Activated CD4-positive, alpha-beta T cell treated with anti-CD3 and anti-CD28 coated beads for 1 hour (primary cell): ENCODE measurements at places on chromosomes 1 and 21.

DNA sequence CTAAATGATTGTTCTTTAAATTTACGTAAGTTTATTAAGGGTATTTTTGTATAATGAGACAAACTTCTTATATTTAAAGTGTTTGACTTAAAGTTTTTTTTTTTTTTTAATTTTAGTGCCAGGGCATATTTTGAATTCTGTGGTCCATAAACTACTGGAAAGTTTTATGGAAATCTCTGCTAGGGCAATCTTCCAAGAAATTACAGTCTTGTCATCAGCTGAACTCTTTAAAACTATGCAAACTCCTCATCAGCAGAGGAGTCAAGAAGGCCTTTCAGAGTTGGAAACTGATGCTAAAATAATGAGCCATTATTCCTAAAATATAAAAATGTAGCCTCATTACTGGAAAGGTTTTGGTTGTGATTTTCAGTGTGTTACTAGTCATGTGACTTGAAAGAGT, 1201.9 kb downstream of the BRINP3 start:
- no peak for DNase-seq

DNA sequence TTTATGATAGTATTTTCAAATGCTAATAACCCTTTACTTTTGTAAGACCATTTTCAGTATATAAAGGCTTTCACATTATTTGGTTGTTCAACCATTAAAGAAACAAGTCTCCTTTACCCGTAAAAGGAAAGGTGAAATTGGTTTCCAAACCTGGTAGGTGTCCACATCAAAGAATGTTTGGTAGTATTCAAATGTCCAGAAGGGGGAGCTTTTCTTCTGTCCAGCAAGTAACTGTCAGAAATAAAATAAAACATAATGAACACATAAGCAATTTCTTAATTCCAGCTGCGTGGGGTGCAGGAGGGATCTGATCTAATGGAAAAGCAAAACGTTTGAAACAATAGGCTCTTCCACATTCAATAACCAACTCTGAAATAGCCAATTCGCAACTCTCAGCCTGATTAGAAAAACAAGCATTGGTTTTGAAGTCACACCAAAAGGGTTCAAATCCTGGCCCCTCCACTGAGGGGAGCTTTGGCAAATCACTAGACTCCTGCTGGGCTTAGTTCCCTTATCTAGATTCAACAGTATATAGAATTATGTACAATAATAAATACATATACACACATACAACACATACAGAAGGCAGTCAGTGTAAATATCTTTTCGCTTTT, 11.0 kb downstream of the YIPF1 start:
- DNase-seq, result no peak

GRCh38 chr1:168634951-168635532, 58.6 kb downstream of the XCL1 start:
- no peak for DNase-seq

- no peak for DNase-seq
Measured at GRCh38 chr1:77316006-77316405, 34.2 kb downstream of the AK5 start.

GRCh38 chr1:224616756-224617409, 766 bp downstream of the CNIH3 start:
- no peak for DNase-seq

- DNase-seq, result no peak
Measured at GRCh38 chr1:56493826-56494225, 85.5 kb downstream of the PLPP3 start.

DNA sequence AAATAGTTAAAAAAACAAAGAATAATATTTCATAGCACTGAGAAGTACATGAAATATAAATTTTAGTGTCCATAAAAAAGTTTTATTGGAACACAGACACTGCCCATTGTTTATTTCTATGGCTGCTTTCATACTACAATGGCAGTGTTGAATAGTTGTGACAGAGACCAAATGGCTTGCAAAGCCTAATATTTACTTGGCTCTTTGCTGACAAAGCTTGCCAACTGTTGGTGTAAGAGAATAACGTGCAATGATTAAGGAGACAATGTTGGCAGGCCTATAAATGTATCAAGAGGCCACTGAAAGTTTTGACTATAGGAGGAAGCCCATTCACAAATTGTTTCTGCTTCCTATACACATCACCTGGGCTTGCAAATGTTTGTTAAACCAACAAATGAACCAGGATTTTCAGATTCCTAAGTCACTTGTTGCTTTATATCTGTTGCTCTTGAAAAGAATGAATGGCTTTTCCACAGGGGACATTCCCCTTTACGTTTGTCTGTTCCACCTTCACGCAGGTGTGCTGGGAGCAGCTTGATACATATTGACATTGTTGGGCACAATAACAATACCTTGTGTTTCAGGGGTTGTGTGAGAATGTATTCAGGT, 5.5 kb upstream of the ST6GALNAC3 start:
- DNase-seq, result no peak

DNA sequence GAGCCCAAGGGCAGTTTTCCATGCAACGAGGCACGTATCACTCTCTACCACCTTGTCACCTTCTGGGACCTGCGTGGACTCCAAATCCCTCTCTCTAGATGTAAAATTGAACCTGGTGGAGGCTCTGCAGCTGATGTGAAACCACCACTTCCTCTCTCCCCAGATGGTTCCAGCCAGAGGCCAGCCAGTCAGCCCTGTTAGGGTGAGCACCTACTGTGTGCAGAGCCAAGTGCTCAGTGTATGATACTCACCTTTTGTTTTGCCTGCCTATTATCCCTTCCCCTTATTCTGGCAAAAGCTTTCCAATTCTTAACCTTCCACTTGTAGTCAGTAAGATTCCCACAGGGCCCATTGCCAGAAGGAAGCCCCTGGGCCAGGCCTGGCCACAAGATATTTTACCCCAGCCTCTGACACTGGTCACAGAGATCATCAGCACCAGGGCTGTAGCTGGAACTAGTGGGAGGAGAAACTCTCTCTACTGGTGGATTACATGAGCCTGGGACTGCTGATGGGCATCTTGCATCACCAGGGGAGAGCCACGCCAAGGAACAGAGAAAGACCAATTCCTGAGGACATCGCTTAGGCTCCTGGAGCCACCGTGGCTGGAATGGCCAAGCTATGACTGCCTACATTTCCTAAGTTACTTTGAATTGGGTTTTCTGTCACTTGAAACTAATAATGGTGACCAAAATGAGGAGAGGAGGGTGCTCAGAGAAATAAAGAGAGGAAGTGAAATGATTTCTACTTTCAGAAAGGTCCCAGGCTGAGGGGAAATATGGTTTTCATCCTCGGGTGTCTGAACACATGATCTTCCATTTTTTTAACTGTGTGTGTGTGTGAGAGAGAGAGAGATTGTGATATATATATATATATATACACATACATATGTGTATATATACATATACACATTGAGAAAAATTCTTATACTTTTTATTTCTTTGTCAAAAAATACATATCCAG, 26.6 kb upstream of the RD3 start:
- no peak for DNase-seq

GRCh38 chr1:8516793-8517556, 199.1 kb downstream of the SLC45A1 start:
- no peak for DNase-seq

DNA sequence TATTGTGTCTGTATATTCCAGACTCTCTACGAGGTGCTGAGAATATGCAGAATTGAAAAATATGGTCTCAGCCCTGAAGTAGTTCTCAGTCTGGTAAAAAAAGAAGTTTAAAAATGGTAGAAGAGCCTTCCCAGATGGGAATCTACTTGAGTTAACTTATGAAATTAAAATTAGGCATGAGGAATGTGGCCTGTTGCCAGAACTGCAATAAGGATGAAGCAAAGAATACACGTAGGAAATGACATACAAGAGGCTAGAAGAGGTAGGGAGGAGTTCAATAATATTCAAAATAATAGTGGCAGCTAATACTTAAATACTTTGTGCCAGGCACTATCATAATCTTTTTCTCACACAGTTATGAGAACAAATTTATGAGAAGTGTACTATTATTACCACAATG, 6.3 kb downstream of the ASPM start:
- DNase-seq, result no peak

DNA sequence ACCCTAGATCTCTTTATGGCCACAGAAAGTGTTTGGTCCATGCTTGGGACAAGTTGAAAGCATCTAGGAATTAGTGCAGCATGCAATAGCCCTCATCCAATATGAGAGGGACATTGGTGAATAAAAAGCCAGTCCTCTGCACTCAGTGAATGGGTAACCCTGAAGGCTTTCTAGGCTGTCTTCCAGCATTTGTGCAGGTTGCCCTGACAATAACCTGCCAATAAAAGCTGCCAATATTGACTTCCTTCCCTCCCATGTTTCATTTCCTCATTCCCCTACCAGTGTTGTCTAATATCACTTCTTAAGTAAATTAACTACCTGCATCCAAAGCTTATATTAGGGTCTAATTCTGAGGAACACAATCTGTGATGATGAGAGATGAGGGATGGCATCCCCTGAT, 563.6 kb upstream of the NEGR1 start:
- DNase-seq, result no peak

DNA sequence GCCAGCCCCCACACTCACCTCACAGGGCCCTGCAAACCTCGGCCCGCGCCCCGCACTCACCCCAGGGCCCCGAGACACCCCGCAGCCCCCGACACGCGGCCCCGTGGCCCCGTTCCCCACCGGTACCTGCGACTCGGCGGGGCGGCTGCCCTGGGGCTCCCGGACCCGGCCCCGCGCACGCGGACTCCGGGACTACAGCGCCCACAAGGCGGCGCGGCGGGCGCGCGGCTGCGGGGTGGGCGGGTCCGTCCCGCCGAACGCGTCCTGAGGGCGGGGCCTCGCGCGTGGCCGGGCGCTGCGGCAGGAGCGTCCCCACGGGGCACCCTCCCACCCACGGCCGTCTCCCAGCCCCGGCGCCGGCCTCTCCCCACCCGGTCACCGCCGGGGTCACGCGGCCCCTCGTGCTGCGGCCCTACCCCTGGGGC, at the start of gene SLC19A1:
TSS of gene SLC19A1 (minus strand) at position 199 of the 425 bp plus-strand sequence. CDS start 4,481 bp downstream, outside the sequence.
- DNase-seq, result peak; percentile 59

- no peak for DNase-seq
Measured at GRCh38 chr1:93537924-93538323, 90.0 kb downstream of the FNBP1L start.

DNA sequence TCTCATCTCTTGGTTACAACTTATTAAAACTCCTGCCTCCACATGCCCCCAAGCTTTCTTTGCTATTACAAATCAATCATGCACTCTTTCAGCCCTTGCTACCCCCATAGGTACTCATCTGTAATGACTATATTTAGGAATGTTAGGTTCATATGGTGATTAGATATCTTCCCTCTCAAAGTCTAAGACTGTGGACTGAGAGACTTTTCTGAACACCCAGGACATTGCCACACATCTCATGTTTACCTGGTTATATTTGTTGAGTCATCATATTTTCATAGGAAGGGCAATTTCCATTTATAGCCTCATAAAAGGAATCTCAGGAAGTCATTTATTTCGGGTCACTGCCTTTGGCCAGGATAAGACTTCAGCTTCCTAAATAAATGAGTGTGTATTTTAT, 81.5 kb upstream of the LPGAT1 start:
- no peak for DNase-seq

DNA sequence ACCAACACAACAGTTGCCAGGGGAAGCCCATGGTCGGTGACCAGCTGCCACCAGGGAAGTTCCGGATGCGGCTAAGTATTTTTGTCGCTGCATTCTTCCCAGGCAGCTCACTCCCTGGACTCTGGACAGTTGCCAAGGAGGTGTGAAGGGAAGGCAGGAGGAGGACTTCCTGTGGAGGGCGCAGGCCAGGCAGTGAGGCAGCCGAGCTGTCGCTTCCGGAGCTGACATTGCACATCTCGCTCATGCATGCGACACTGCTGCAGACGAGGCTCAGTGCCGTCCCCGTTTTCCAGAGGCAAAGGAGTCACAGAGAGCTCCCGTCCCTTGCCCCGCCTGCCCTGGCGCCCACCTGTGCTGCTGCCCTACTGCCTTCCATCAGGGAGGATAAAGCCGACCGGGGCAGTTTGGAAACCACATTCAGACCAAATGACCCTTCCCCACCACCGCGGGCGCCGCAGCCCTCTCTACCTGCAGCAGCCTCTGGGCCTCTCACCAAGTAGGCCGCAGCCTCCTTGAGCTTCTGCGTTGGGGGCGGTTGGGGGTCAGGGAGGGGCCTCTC, 81.4 kb downstream of the NENF start:
- DNase-seq, result no peak

DNA sequence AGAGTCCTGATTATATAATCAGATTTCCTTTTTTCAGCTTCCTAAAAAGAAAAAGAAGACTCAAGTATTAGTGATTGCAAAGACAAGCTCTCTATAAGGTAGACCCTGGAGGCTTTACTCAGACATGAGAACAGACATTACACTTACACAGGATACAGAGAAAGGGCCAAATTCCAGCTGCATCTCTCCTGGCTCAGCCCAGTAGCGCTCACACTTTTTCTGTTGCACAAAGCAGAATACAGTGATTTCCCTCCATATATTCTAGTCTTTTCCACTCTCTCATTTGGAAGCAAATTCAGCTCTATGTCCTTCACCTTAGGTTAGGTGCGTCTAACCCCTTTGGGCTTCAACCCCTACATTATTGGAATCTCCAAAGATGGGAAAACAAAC, 15.1 kb downstream of the PTPN22 start:
- no peak for DNase-seq

GRCh38 chr1:58927041-58927721, 143.3 kb upstream of the JUN start:
- no peak for DNase-seq

- no peak for DNase-seq
Measured at GRCh38 chr1:232669981-232670747, 40.2 kb upstream of the SIPA1L2 start.

DNA sequence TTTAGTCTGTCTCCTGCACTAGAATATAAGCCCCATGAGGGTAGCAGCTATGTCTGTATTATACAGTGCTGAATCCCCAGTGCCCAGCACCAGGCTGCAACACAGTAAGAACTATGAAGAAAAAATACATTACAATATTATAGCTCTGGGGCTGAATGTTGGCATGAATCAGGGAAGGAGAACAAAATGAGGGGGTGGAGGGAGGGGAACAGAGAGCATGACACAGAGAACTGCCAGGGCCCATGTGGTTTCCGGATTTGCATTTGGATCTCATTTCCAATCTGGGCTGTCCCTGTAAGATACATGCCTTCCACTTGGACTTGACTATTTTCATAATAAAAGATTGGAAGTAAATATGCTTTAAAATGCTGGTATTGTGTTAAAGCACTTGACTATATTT, 35.8 kb downstream of the C1orf198 start:
- no peak for DNase-seq

DNA sequence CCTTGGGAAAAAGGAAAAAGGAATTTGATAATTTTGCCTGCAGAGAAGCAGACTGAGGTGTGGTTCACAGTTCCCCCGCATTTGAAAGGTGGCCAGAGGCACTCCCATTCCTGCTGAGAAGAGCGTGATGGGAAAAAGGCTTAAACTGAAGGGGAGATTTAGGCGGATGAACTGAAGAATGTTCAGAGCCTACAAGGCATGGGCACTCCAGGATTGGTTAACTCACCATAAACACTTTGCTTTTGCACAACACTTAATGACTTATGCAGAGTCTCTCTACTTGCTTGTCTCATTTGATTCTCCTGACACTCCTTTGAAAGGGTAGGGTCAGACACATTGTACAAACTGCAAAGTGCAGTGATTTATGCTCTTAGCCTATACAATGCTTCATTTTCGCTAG, 119.6 kb upstream of the RUNX1 start:
- no peak for DNase-seq

- no peak for DNase-seq
Measured at GRCh38 chr1:185439727-185440415, 122.8 kb upstream of the IVNS1ABP start.
